NCI-H187 treated with DMSO at 0.1 percent for 48 hours (cell line): ENCODE measurements at places on chromosomes 6 and 20.

DNA sequence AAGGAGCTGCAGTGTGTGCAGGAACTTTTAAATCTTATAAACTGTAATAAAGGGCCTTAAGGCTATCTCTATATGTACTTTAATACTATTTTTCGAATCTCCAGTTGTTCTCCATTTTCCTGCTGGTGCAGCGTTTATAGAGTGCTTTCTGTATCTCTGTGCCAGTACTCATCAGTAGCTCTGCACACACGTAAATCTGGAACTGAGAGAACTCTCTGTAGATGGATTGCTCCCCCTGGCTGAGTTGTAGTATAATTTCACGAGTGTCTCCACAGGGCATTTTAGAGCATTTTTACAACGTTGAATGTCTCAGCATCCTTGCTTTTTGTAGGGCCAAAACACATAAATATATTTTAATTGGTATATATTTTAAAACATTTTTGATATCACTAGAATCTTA, 256.5 kb downstream of the TRDN start:
- DNase-seq, result no peak

DNA sequence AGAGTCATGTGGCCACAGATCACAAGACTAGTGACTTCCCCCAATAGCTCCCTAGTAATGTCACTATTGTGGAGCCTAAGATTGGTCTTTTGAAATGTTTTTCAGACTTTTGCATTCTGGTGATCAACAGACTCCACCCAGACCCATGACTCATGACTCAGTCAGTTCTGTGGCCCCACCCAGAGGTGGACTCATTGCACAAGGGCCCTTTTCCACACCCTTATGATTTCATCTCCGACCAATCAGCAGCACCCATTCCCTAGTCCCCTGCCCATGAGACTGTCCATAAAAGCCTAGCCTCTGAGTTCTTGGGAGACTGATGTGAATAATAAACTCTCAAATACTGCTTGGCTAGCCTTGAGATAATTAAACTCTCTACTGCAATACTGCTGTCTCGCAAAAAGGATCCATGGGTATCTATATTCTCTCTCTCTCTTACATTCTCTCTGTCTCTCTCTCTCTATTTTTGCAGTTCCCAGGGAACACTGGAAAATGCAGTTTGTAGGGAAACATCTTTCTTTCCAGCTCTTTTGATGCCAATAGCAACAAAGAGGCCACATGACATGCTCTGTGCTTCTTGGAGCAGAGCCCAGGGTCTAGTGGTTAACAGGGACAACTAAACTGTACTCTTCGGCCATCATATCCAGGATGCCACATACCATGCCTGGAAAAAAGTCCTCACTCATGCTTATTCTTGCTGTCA, 71.3 kb upstream of the IYD start:
- DNase-seq, result no peak

DNA sequence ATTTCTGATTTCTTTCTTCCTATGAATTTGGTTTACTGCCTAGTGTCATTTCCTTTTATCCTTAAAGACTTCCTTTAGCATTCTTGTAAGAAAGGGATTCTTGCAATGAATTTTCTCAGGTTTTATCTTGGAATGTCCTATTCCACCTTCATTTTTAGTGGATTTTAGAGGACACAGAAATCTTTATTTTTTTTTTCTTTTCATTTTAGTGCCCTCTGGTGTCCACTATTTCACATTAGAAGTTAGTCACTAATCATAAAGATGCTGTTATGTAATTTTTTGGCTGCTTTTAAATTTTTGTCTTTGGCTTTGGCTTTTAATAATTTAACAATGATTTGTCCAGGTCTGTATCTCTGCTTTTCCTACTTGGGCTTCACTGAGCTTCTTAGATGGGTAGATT, 28.1 kb downstream of the LMBRD1 start:
- no peak for DNase-seq

DNA sequence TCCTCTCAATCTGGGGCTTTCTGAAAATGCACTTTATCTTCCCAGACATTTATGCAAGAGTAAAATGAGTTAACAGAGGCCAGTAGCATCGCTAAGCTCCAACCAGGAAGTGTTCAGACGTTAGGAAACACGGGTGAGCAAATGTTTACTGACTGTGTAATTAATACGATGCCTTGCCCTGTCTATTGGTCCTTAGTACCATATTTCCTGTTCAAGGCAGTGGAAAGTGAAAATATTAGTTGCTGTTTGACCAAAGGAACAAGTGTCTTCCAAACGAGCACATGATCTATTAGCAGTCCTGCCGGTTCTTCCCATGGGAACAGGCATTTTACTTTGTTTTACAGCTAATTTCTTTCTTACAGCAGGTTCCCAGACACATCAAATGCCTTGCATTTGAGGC, 311.1 kb upstream of the JAG1 start:
- no peak for DNase-seq

DNA sequence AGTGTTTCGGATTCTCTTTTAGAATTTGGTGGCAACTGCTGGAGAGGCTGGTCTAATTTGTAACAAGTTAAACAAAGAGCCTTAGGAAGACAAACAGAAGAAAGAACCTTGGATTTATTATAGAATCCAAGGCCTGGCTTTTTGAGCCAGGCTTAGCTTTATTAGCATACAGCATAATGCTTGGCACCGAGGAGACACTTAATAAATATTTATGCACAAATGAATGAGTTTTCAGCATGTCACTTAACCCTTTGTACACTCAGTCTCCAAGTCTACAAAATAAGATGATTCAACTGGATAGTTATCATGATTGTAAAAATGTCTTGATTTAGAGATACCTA, 38.2 kb upstream of the AFDN start:
- DNase-seq, result no peak

DNA sequence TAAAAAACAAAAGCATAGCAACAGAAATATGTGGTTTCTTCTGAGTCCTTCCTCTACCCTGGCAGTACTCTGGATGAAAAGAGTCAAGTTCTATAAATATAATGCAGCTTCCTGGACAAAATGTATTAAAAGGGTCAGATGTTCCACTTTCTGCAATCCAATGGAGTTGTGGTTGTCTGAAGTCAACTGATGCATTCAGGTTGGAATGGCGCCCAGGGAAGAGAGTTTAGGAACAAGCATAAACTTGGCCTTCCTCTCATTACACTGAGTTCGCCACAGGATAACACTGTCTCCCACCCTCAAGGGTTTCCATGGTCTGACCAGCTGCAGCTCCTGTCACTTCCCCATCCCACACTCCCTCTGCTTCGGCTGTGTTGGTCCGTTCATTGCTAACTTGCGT, 66.4 kb downstream of the PLEKHG1 start:
- DNase-seq, result no peak

- no peak for DNase-seq
Measured at GRCh38 chr6:137729866-137730629, 137.0 kb upstream of the TNFAIP3 start.

DNA sequence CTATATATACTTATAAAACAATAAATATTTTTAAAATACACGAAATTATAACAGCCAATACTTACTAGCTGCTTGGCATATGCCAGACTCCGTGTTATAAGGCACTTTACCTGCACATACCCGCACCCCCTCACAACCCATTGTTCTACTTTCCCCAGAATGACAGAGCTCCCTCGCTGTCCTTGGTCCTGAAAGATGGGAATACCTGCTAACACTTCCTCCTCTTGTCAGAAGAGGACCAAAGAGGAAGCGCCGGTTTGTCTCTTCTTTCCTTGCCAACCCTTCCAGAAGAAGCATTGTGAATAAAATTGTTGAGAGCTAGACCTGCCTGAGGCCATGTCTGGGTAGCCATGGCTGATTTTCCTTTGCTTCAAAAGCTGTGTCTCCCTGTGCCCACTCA, 149.3 kb downstream of the PTPRT start:
- DNase-seq, result no peak

DNA sequence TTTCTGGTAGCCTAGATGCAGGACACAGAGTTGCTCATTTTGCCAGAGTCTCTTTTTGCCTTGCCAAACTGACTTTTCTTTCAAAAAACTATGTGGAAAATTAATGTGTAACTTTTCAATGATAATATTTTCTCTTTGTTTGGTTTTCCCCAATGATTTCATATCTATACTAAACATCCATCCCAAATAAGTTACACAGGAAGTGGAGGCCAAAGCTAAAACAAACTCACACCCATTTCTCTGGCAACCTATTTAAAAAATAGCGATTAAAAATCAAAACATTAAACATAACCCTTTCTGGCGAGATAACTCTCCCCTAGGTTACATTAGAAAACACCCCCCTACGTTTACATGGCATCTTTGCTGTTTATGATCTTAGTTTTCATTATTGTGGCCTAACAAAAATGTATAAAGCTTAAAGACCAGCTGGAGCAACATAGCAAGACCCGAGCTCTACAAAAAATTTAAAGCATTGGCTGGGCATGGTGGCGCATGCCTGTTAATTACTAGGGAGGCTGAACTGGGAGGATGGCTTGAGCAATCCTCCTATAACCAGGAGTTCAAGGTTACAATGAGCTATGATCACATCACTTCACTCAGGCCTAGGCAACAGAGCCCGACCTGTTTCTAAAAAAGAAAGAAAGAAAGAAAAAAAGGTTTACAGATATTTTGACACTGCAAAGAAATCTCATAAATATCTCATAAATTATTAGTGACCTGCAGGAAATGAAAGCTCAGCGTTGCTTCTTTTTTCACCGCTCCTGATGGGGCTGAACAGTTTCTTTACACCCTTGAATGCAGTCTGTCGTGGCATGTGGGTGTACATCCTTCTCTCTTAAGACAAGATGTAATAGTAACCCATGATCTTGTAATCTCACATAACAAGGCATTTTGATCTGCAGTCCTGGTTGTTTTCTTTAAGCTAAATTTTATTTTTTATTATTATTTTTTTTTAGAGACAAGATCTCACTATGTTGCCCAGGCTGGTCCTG, 32.8 kb upstream of the CEP85L start:
- no peak for DNase-seq

GRCh38 chr6:81977486-81977885, 225.0 kb upstream of the TENT5A start:
- no peak for DNase-seq

DNA sequence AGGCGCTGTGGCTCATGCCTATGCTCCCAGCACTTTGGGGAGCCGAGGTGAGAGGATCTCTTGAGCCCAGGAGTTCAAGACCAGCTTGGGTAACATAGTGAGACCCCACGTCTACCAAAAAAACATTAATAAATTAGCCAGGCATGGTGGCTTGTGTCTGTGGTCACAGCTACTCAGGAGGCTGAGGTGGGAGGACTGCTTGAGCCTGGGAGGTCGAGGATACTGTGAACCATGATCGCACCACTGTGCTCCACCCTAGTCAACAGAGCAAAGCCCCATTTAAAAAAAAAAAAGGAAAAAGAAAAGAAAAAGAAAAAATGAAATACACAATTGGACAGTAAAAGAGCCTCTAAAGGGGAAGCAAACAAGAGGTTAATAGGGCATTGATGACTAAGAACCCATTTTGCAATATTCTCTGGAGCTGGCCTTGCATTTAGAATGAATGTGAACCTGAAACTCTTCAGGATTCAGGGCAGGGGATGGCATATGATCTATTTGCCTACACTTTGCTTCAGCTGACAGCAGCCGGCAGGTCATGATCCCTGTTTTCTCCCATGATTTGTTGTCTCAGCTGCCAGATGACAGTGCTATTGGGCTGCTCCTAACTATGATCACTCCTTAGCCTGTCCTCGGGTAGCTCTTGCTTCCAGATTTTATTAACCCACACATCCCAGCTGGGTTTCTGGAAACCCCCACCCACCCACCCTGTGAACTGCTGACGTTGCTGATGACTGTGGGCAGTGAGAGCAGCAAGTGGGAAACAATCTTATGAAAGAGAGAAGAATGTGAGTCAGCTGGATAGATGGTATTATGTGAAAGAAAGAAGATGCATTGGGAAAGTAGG, 83.8 kb upstream of the ELOVL5 start:
- DNase-seq, result no peak

- DNase-seq, result no peak
Measured at GRCh38 chr6:55713436-55713835, 134.4 kb upstream of the HMGCLL1 start.

DNA sequence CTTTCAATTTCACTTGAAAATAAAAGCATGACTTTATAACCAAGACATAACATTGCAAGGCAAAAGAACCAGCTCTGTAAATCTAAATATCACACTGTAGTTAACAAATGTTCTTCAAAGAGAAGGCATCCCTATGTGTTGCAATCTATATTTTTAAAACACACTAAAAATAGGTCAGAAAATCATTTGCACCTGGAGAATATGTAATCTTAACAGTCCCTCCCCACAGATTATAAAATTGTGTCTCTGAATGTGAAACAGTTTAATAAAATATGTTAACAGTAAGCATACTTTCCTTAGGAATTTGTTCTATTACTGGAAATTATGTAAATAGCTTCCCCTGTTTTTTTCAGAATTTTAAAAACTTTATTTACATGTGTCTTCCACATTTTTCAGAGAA, 351.9 kb downstream of the COL12A1 start:
- DNase-seq, result no peak

DNA sequence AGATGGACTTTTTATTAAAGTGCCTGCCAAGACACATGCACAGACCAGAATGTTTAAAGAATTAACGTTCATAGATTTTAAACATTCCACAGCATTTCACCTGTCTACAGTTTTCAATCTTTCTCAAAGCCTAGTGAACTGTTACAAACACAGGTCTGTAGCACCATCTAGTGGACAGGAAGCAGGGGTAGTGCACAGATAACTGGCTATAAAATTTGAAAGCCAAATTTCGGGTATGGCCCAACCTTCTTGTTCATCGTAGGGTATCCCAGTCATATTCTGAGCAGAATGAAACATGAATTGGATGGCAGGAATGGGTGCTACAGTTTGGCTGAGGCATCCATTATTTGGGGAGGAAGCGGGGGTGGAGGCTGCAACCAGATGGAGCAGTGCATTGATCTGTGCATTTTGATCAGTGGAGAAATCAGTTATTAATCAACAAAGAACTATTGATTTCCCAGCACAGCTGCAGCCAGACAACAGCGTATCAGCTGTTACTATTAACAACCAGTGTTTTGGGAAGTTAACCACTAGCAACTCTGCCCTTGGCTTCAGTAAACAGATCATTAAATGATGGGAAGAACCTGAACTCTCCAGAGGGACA, 56.1 kb upstream of the B3GAT2 start:
- DNase-seq, result peak; percentile 13

DNA sequence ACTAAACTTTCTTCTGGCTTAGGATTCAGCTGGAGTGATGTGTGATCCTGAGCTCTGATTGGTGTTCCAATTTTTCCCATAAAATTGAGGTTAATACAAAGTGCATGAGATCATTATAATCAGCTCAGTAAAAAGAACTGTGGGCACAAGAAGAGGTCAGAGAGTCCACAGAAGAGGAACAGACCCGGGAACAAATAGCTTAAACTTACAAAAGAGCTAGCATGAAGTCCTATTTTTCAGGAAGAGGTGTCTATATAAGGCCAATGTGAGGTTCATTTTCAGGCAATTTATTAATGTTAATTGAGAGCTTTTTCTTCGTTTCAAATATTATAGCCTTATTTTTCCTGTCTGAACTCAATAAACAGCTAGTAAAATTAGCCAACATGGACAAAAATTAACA, 26.9 kb upstream of the STX11 start:
- no peak for DNase-seq

GRCh38 chr6:54935739-54936138, 89.2 kb downstream of the FAM83B start:
- DNase-seq, result no peak
